ENCODE measurements at places on chromosomes 16 and 17.

GRCh38 chr16:69865701-69866100, 85.4 kb upstream of the CLEC18A start:
- DNase-seq, result no peak

DNA sequence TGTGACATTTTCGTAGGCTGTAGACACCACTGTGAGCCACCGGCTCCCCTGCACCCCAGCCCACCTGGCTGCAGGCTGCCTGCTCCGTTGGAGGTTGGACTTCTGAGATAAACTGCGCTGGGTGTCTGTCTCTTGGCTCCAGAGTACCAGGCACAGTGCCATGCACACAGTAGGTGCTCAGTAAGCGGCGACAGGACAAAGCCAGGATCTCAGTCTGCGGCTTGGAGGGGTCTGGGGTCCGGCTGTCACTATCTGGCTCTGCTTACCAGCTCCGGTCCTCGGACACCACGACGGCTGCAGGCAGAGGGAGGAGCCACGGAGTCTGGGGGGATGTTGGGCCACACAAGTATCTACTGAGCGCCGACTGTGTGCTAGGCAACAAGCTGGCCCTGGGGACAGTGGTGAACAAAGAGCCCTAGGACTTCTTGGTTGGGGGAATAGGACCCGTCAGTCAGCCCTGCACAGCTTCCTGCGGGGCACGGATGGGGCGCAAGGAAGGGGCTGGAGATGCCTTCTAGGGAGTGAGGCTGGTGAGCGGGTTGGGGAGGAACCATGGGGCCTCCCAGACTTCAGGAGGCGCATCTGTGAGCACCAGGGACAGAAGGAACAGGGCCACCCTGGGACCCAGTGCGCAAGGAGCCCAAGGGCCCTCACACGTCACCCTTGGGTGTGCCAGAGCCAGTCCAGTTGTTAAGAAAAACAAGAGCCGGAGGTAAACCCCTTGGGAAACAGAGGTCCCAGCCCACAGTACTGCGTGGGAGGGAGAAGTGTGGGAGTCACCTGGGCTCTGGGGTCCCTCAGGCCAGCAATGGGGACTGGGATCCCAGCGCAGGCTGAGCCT, 17.3 kb downstream of the JPH3 start:
- DNase-seq, result no peak

DNA sequence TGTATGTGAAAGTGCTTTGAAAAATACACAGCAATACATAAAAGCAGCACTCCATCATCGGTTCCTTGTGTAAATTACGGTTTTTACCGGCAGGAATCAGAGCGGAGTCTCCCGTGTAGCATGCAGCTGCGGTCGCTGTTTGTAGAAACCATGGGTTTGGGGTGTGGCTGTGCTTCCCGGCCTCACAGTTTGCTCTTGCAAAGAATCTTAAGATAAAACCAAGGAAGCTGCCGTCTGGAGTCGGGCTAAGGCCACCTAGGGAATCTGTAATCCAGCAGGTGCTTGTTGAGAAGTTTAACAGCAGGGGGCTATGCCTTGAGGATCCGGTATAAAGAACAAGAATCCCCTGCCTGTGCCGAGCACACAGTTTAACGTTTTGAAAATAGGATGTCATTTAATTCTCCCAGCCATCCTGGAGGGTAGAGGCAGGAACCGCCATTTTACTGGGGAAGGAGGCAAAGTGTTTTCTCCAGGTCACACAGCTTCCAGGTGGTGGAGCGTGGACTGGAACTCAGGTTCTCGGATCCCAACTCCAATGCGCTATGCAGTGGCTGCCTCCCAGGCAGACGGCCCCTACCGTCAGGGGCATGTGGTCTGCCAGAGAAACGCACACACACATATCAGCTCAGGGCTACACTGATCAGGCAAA, 6.0 kb upstream of the TLCD3A start:
- DNase-seq, result no peak

DNA sequence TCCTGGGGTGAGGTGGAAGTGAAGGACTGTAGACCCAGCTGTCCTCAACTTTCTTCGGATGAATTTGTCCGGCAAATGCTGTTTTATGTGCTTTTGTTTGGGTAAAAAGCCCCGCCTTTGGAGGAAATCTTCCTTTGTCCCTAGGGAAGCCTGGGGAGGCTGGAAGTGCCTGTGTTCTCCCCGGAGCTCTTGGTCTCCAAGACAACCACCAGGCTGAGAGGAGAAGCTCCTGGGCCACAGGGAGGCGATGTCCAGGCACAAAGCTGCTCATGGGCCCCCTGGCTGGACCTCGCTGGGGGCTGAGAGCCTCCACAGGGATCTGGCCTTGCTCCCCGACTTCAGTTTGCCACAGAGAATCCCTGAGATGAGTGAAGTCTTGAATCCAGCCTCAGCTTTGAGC, 293.1 kb upstream of the N4BP1 start:
- no peak for DNase-seq

DNA sequence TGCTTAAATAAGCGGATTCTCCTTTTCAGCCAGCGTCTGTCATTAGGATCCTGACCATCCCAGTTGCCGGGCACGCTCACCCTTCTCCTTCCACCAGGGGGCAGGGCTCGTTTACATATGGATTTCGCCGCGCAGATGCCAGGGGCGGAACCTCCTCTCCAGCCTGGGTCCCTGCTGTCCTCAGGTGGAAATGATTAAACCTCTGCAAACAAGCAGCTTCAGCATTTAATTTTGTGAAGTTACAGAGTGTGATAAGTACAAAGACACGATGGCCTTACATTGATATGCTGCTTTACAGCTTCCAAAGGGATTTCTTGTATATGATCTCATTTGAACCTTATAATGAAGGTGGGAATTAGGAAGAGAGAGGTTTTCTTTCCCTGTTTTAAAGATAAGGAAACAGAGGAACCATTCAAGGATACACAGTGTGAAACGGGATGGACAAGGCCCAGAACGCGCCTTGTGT, 3.9 kb upstream of the KRT28 start:
- peak; percentile 73 for DNase-seq

DNA sequence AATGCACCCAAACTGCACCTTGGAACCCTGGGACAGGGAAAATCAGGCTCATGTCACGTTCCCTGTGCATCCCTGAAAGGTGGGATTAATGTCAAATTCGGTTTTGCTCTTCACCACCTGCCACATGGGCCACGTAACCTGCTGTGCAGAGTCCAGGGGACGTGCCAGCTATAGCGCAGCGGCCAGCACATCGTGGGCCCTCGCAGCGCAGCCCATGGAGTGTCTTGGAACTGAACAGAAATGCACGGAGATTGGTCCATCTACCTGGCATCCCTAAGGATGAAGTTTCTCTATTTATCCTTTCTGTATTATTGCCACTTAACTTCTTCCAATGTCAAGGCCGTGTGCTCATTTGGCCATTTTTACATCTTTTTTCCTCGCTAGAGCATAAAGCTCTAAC, 68.1 kb upstream of the TRAP1 start:
- DNase-seq, result no peak

DNA sequence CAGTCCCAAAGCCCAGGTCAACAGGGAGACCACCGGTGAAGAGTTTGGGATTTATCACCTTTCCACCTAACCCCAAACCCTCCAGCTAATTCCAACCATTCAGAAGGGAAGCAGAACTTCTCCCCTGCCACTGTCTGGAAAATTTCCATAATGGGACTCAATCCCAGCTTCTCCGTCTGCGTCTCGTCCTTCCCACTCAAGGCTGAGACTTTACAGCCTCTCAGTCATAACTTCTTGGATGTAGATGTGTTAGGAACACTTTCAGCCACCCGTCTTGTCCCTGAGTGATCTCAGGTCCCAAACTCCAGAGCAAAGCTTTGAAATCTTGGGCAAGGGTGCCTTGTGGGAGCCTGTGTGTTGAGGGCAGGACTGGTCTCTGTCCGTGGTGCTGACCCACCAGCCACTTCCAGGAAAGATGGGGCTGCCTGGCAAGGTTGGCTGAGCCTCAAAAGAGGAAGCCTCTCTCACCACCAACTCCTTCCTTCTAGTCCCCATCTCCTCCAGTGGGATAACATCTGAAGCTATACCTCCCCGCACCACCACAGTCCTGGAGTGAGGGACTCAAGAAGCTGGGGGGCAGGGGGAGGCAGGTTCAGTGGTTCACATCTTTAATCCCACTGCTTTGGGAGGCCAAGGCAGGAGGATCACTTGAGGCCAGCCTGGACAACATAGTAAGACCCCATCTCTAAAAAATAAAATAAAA, 9.3 kb downstream of the GAS2L2 start:
- DNase-seq, result peak; percentile 36

GRCh38 chr17:80872501-80873306, 118.9 kb upstream of the CHMP6 start:
- DNase-seq, result no peak

GRCh38 chr16:84739349-84740124, 39.7 kb downstream of the USP10 start:
- peak; percentile 64 for DNase-seq
